Stomach (tissue), 19 donors: ENCODE measurements at places on chromosomes 1 and 21.

DNA sequence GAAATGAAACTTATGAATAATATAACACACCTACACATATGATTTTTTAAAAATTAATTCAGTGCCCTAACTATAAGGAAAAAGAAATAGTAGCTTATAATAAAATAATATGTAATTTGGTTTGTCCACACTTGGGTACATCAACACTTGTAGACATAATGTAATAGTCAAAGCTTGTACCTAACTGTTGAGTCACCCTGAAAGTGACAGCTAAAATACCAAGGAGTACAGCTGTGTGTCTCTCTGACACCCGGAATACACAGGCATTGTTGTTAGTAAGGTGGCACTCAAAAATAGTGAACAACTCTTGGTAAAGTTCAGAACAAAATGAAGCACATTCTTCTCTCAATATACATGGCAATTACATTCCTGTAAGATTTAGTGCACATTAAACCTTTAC lies 243.4 kb downstream of the TRABD2B start:
- H3K27ac ChIP-seq = no peak overlapping the region
- no peak for DNase-seq
- no peak overlapping the region for H3K4me3 ChIP-seq
- H3K4me1 ChIP-seq = peaks cover 10% of the 10 kb centered on the region
- H3K36me3 ChIP-seq = no peaks in the 10 kb centered on the region

DNA sequence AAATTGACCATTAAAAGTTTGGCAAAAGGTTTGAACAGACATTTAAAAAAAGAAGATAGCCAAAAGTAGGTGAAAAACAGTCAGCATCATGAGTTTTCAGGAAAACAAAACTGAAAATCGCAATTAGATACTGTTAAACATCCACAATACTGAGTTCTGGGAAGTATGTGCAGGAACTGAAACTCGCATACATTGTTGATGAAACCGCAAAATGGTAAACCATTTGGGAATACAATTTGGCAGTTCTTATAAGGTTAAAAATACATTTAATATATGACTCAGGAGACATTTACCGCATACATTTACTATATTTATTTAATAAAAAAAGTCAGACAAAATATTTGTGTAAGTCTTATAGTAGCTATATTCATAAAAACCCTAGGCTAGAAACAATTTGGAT lies 393.2 kb downstream of the COL11A1 start:
- no peak overlapping the region for H3K4me3 ChIP-seq
- H3K27me3 ChIP-seq = no peaks in the 10 kb centered on the region
- H3K36me3 ChIP-seq = no peaks in the 10 kb centered on the region
- no peaks in the 10 kb centered on the region for H3K4me1 ChIP-seq

DNA sequence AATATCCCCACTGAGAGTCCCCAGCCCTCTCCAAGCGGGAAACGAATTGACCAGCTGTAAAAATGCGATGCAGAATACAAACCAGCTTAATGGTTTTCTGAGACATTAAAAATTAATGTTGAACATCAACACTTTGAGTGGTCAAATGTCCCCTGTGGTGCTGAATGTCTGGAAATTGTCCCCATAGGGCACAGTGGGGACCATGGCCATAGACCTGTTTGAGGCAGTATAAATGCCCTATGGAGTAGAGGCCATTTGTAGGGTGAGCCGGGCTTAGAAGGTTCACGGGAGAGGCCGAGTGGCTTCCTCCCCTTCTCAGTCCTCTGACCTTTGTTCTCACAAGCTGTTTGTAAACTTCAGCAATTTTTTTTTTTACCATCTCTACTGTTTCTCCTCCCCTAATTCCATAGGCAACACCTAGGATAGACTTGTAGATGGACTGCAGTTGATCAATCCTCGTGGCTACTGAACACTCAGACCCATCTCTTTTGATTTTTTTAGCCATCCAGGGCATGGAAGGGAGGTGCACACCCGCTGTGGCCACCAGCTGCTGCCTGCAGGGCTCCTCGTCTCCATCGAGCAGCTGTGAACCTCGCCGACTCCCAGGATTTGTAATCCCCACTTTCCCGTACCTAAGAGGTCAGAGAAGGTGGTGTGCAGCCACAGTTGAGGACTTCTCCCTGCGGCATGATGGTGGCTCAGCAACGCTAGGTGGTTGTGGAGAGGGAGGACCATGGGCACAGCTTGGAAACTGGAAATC lies 41.0 kb downstream of the KAZN start:
- H3K4me1 ChIP-seq = no peaks in the 10 kb centered on the region
- no peak overlapping the region for H3K27ac ChIP-seq
- no peaks in the 10 kb centered on the region for H3K27me3 ChIP-seq
- DNase-seq = no peak
- H3K4me3 ChIP-seq = no peak overlapping the region

DNA sequence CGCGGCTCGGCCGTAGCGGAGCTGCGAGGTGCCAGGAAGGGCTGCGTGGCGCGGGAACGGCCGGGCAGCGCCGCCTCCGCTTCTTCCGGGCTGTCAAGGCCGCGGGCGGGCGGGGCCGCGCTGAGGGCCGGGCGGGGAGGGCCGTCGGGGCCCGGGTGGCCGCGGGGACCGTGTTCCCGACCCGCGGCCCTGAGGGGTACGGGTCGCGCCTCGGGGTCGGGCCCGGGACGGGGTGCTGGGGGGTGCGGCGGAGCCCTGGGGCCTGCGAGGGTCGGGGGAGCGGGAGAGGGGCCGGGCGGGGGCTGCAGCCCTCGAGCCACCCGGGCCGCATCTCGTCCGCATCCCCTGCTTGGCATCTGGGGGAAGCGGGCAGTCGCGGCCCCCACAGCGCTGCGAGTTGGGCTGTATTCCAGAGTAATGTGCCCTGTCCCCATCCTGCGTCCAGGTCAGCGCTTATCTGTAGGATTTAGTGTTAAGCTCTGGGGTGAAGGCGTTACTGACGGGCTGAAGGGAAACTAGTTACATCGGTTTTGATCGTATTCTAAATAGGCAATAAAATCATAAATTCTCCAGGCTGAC lies 379 bp downstream of the RER1 start:
- H3K27ac ChIP-seq = peak overlapping the region; percentile 88
- no peaks in the 10 kb centered on the region for H3K27me3 ChIP-seq
- H3K4me3 ChIP-seq = peak overlapping the region; percentile 94
- peaks cover 47% of the 10 kb centered on the region for H3K36me3 ChIP-seq
- DNase-seq = no peak

GRCh38 chr1:102699524-102699923 lies 408.8 kb downstream of the COL11A1 start:
- no peaks in the 10 kb centered on the region for H3K4me1 ChIP-seq
- no peaks in the 10 kb centered on the region for H3K27me3 ChIP-seq
- H3K4me3 ChIP-seq = no peak overlapping the region
- DNase-seq = no peak

DNA sequence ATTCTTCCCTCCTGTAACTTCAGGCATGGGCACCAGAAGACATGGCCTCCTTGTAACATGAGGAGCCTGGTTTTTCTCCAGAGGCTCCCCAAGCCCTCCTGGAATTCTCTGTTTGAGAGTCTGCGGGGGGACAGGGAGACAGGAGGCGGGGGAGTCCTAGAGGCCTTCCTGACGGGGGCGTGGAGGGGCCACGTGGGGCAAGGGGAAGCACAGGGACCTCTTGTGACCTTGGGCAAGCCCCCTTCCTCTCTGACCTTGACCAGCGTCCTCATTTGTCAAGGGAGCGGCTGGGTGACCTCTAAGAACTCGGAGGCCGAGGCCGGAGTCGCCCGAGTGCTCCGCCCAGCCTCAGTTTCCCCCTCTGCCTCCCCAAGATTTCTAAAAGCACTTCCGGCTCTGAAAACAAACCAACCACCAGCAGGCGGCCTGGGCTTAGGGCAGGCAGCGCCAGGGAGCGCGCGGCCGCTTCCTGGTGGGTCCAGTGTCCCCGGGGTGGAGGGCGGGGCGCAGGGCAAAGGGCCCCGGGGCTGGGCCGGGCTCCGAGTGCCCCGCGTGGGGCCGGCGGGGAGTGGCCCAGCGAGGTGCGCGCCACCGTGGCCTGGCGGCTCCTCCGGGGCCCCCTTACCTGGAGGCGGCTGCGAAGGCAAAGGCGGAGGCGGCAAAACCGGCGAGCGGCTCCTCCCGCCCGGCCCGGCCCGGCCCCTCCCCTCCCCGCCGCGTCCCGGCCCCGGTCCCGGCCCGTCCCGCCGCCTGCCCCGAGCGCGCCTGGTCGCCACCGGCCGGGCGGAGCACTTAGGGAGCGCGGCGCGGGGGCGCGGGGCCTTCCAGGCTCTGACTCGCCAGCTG lies at the start of gene TMCO4:
TSS of gene TMCO4 (minus strand) at position 687 of the 846 bp plus-strand sequence. CDS start 19,158 bp downstream, outside the sequence.
- DNase-seq = peak; percentile 84
- H3K4me3 ChIP-seq = peak within 1 kb of the TSS; percentile 71
- H3K4me1 ChIP-seq = peaks cover 16% of the 10 kb centered on the region
- H3K36me3 ChIP-seq = peaks cover 14% of the 10 kb centered on the region

- H3K27me3 ChIP-seq = no peaks in the 10 kb centered on the region
- no peak overlapping the region for H3K4me3 ChIP-seq
- no peak overlapping the region for H3K27ac ChIP-seq
- no peak for DNase-seq
- H3K36me3 ChIP-seq = peaks cover 42% of the 10 kb centered on the region
- H3K4me1 ChIP-seq = no peaks in the 10 kb centered on the region
Observed at GRCh38 chr1:236201786-236202185, 59.4 kb downstream of the GPR137B start.

DNA sequence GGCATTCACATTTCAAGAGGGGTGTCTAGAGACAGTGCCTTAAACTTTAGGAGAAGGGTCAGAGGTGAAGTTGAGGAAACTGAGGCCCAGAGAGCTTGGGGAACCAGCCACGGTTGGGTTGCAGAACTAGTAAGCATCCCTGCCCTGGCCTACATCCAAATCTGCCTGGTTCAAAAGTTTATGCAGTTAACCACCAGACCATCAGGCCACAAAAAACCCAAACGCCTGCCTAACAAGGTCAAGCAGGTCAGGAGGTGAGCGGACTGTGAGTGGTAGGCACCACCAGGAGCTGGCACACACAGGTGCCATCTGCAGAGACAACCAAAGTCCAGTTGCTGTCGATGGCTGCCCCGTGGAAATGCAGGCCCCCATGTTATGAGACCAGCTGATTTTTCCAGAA lies 51.2 kb downstream of the FBXO2 start:
- no peaks in the 10 kb centered on the region for H3K36me3 ChIP-seq
- no peaks in the 10 kb centered on the region for H3K27me3 ChIP-seq
- no peak overlapping the region for H3K27ac ChIP-seq
- H3K4me1 ChIP-seq = no peaks in the 10 kb centered on the region
